AG04450 (cell line): ENCODE measurements at places on chromosomes 11 and 22.

GRCh38 chr11:105220121-105220520, 80.6 kb upstream of the CARD18 start:
- DNase-seq = no peak

DNA sequence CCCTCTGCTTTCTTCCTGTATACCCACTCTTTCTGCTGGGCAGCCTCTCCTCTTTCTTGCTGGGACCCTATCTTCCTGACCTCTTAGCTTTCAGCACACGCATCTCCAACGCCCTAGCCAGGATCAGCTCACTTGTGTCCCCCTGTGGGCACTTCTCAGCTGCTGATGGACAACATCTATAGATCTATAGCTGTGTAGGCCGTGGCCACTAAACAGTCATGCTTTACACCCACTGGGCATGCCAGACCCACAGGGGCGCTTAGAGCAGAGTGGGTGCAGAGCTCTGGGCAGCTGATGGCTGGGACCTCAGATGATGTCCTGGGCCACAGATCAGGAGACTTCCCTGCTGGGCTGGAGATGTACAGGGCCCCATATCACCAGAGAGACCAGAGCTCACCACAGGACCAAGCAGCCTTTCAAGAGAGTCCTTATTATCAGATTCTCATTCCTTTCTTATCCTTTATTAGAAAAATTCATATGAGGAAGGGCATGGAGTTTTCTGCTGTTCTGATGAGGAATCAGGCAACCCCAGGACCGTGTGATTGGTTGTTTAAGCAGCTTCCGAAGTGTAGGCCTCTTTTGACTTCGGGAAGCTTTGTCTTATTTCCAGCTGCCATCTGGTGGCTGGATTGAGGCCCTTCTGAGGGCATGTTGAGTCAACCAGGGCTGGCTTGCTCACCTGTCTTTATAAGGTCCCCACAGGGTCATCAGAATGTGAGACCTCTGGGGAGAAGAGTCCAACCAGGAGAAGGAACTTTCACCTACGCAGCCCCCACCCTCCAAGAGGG, 60.5 kb downstream of the OSBP2 start:
- peak; percentile 61 for DNase-seq

GRCh38 chr11:133892584-133893380, 47.5 kb upstream of the SPATA19 start:
- no peak for DNase-seq

DNA sequence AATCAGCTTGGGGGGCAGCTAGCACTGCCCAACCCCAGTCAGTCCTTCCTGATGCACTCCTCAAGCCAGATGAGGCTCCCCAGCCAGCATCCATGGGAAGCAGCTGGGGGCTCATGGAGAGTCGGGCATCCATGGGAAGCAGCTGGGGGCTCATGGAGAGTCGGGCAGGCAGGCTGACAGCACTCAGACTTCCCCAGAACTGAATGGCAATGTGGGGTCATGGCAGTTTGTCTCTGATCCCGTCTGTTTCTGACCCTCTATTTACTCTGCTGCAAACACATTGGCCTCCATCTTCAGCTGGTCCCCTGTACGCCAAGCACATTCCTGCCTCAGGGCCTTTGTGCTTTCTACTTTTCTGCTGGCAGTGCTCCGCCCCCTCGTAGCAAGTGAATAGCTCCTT, 314.8 kb downstream of the NTM start:
- no peak for DNase-seq

GRCh38 chr11:35667257-35667656, 4.7 kb downstream of the TRIM44 start:
- DNase-seq = no peak

- DNase-seq = no peak
Measured at GRCh38 chr11:73422886-73423285, 46.7 kb downstream of the RELT start.

- DNase-seq = no peak
Measured at GRCh38 chr22:16776080-16776479, 49.1 kb downstream of the XKR3 start.

- no peak for DNase-seq
Measured at GRCh38 chr11:45079943-45080719, 66.3 kb upstream of the PRDM11 start.

- DNase-seq = no peak
Measured at GRCh38 chr11:121163658-121164308, 62.7 kb downstream of the TECTA start.

GRCh38 chr22:32073262-32073661, 30.2 kb downstream of the SLC5A1 start:
- no peak for DNase-seq

- DNase-seq = no peak
Measured at GRCh38 chr22:28329186-28330073, 350.2 kb downstream of the TTC28 start.

DNA sequence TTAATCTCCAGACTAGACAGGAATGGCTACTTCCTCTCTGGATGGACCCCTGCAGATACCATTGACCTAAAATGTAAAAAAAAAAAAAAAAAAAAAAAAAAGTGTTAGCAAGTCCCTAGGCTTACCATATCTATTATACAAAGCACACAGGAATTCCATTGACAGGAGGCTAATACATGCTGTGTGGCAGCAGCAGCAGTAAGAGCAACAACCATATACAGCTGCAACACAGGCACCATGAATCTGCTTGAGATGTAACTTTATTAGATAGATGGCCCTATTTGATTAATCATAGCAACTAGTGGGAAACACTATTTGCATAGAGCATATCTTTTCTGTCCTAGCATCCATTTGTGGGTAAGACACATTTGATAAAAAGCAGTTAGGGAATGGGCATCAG, 1447.1 kb downstream of the FAM181B start:
- DNase-seq = no peak

- DNase-seq = no peak
Measured at GRCh38 chr11:3161720-3162409, 3.2 kb downstream of the OSBPL5 start.

- no peak for DNase-seq
Measured at GRCh38 chr11:6397636-6398035, 7.4 kb downstream of the SMPD1 start.

- DNase-seq = no peak
Measured at GRCh38 chr22:50315289-50316113, 8.1 kb upstream of the PLXNB2 start.

- no peak for DNase-seq
Measured at GRCh38 chr22:37967637-37968451, 14.3 kb downstream of the POLR2F start.

DNA sequence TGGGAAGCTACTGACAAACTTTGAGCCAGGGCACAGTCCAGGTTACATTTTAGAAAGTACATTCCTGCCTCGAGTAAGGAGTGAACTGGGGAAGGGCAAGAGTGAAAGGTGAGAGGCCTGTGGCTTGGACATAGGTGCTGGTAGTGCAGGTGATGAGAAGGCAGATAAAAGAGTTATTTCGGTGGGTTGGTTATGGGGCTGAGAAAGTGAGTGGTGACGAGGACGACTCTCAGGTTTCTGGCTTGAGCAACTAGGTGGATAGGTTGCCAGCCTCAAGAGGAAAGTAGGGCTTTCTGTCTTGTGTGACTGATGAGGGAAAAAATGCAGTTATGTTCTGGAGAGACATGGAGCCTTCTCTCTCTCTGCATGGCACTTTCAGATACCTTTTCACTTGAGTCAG, 3.7 kb downstream of the POLR2F start:
- no peak for DNase-seq

DNA sequence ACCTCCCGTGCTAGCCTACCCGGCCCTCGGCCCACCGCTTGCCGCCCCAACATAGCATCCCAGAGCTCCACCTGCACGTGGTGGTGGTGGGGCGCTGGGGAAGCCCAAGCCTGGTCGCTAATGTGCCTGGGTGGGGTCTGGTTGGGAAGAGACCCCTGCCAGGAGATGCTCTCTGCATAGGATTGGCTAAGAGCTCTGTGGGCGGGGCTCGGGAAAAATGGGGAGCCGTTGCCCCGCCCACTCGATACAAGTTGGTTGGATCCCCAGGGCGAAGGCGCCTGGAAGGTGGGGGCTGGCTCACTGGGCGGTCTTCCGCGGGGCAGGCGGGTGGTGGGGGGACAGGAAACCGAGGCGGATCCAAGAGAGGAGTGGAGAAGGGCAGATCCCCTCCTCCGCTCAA, 7.6 kb downstream of the LRRC10B start:
- no peak for DNase-seq

- no peak for DNase-seq
Measured at GRCh38 chr22:33922349-33922681, 2.0 kb upstream of the LARGE1 start.

DNA sequence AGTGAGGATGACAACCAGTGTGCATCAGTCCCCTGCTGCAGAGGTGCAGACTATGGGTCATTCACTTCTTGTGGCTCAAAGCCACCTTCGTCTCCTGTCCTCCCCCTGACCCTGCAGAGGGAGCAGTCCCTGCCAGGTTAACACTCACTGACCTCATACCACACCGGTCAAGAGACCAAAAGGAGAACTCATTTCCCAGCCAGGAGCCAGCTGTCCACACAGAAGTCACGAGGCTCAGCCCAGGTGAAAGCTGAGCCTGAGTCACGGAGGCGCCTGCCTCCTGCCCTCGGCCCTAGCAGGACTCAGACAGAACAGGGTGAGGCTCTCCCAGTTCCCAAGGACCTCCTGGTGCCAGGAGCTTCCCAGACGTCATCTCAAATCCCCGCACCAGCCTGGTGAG, 103.7 kb downstream of the MN1 start:
- DNase-seq = no peak

DNA sequence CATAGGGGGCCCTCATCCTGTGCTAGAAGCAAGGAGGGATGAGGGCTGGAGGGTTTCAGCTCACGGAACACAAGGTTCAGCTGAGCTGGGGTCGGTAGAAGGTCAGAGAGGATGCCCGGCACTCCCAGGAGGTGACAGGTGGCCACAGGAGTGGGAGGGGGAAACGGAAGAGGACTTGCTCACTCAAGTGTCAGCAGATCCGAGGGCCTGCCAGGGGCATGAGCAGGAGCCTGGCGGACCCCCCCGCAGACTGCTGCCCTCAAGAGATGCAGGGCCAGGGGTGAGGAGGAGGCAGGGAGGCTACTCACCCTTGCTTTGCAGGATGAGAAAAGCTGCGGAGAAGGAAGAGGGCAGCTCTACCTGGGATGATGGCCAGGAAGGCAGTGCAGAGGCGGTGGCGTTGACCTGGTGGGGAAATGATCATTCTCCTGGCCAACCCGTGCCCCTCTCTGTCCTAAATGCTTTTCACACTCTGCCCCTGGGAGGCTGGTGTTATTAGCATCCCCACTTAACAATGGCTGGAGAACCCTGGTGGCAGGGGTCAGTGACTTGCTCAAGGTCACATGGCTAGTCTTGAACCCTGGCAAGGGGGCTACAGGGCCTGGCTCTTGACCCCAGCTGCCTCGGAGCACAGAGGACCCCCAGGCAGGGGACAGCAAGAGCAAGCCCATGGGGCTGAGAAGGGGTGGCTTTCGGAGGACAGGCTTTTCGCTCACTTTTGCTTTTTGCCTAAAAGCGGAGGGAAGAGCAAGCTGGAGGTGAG, 30.1 kb upstream of the CSNK1E start:
- no peak for DNase-seq

DNA sequence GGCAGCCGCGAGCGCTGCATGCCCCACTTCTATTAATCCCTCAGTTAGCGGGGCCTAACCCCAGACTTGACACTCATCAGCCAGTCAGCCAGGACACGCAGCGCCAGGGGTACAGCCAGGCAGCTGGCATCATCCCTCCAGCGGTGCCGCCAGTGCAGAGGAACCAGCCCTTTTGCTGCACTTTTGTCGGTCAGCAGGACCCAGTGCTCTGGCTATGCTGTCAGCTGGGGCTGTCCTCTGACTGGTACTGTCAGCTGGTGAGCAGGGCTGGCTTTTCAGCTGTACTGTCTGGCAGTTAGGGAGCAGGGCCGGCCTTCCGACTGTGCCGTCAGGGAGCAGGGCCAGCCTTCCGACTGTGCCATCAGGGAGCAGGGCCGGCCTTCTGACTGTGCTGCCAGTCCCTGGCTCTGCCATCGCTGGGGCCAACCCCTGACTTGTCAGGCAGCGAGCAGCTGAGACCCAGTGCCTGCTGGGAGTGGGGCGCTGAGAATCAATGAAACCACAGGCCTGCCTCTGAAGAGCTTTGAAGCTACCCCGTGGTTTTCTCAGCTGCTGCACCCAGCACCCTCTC, 115.4 kb downstream of the KIAA1671 start:
- DNase-seq = no peak

DNA sequence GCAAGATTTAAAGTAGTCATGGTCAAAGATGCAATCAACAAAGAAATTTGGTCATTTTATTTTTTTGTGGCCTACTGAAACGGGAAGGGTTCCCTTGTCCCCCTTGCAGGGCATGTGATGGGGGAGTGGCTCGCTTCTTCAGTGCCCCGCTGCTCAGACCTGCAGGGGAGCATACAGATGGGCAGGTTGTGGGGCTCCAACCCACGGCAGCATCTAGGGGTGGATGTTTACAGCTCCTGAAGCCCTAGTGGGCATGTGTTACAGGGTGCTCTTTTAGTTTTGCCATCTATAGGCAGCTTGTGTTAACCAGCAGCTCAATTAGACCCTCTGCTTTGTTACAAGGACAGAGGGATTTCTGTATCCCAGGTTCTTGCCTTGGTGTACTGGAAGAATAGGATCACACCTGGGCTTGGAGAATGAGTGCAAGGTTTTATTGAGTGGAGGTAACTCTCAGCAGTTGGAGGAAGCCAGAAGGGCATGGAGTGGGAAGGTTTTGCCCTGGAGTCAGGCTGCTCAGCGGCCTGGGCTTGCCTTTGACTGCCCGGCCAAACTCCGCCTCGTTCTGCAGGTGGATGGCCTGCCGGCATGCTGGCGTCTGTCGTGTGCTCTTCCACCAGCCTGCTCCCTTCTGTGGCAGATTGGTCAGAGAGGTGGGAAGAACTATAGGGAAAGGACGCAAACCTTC, 9.4 kb downstream of the GSTP1 start:
- no peak for DNase-seq

DNA sequence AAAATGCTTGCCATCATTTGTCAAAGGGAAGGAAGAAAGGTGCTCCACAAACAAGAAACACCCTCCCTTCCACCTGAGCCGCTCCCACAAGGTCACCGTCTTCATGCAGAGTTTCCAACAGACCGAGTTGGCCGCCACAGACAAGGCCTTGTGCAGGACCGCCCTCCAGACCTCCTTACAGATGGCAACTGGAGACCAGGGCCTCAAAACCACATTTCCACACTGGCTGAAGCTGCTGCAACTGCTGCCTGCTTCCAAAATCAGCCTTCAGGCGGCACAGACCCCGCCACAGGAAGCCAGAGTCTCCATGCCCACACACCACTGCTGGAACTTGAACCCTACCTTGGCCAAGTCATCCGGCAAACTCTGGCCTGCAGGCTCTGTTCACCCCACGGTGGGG, 6.3 kb downstream of the DEAF1 start:
- DNase-seq = no peak

GRCh38 chr11:2747248-2748027, 47.6 kb upstream of the KCNQ1OT1 start:
- DNase-seq = no peak
